CD4-positive, alpha-beta T cell treated with Interleukin-15 for 4 hours (primary cell): ENCODE measurements at places on chromosomes 4 and X.

DNA sequence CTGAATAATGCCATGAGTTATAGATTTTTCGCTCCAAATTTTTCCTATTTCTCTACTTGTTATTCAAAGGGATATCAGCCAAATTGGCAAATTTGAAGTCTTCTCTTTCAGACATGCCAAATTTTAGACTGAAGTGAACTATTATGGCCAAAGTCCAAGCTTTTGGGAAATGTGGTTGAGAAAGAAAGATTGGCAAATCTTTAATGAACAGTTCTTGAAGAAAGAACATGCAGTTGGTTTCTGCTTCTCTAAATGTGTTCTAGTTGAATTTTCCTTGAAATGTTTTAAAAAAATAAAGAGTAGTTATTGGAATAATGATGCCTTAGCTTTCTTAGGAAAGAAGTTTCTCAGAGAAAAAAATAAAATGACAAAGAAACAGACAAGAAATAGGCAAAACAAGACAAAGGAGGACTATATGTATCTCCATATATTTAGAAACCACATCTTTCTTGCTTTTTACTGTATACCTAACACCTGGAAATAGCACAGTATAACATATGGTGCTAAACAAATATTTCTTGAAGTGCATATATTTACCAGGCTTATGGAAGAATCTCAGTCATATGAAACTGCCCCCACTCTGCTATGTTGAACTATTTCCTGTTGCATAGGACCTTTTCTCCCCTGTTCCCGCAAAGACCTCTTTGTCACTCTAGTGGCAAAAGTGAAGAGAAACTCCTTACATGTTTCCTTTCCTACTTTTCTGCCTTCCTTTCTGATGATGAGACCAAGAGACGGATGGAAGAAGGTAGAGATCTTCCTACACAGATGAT lies 250.0 kb downstream of the ARHGAP24 start:
- no peak for DNase-seq

DNA sequence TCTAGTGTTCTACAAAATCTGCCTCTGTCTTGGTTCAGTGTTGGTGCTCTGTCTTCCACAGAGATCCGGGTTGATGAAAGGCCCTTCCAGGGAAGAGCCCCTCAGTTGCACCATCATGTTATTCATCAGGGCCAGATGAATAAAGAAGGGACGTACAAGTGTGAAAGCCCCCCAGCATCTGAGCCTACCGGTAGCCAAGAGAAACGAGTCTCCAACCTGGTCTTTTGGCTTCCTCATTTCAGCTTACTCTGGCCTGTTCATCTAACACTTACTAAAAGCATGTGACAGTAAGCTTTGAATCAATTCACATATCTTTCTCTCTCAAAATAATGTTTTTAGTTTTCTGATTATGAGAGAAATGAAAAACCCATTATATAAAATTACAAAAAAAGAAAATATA lies 19.2 kb downstream of the MEPE start:
- no peak for DNase-seq

DNA sequence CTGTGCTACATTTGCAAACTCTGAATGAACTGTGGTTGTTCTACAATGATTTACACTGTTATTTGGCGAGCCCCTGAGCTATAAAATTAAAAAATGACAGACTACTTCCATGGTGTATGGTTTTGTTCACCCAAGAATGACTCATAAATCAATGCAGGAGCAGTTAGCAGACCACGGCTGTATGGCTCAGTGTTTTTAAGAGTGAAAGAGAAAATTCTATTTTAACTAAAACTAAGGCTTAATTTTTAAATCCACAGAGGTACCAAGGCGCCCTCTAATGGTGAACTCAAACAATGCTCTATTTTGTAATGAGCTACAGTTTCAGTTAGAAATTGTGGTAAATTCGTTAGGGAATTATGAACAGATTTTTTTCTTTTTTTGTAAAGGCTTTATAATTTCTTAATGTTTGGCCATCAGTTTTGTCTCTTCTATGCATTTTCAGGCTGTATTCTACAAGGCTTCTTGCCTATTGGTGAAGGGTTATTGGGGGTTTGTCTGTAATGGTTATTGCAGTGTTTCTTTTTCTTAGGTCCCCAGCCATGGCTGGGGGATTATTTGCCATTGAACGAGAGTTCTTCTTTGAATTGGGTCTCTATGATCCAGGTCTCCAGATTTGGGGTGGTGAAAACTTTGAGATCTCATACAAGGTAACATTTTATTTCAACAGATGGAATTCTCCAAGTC lies 32.5 kb downstream of the HMGB2 start:
- DNase-seq = peak; percentile 37

- peak; percentile 12 for DNase-seq
Observed at GRCh38 chr4:89894649-89895550, at the start of gene MMRN1. Gene MMRN1 (plus strand): TSS chr4:89894854. CDS start chr4:89894972, 118 bp downstream.

GRCh38 chr4:155173371-155173770 lies 35.1 kb upstream of the NPY2R start:
- DNase-seq = no peak

GRCh38 chr4:122666527-122667245 lies 45.8 kb upstream of the IL21 start:
- peak; percentile 36 for DNase-seq

DNA sequence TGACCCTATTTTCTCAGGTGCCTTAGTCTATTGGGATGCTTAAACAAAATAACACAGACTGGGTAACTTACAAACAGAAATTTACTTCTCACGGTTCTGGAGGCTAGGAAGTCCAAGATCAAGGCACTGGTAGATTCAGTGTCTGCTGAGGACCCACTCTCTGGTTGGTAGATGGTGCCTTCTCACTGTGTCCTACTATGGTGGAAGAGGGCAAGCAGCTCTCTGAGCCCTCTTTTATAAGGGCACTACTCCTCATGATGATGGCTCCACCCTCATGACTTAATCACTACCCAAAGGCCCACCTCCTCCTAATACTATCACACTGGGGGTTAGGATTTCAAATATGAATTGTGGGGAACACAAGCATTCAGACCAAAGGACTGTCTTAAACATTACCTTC lies 11.8 kb downstream of the SMIM14 start:
- no peak for DNase-seq

DNA sequence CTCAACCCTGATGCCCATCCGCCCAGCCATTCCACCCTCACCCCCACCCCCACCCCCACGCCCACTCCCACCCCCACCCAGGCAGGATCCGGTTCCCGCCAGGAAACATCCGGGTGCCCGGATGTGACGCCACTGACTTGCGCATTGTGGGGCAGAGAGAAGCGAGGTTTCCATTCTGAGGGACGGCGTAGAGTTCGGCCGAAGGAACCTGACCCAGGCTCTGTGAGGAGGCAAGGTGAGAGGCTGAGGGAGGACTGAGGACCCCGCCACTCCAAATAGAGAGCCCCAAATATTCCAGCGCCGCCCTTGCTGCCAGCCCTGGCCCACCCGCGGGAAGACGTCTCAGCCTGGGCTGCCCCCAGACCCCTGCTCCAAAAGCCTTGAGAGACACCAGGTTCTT lies at the start of gene MAGEA1:
MAGEA1 (plus strand) TSS at position 154 of the 400 bp plus-strand sequence. CDS start 3,106 bp downstream, outside the sequence.
- DNase-seq = no peak

DNA sequence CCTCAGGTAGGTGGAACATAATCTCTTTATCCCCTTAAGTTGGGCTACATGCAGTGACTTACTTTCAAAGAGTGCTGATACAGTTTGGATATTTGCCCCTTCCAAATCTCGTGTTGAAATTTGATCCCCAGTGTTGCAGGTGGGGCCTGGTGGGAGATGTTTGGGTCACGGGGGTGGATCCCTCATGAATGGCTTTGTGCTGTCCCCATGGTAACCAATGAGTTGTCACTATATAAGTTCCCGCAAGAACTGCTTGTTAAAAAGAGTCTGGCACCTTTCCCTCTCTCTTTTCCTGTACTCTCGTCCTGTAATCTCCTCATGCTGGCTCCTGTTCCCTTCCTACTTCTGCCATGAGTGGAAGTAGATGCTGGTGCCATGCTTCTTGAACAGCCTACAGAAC lies 71.3 kb downstream of the GLRA3 start:
- DNase-seq = no peak

DNA sequence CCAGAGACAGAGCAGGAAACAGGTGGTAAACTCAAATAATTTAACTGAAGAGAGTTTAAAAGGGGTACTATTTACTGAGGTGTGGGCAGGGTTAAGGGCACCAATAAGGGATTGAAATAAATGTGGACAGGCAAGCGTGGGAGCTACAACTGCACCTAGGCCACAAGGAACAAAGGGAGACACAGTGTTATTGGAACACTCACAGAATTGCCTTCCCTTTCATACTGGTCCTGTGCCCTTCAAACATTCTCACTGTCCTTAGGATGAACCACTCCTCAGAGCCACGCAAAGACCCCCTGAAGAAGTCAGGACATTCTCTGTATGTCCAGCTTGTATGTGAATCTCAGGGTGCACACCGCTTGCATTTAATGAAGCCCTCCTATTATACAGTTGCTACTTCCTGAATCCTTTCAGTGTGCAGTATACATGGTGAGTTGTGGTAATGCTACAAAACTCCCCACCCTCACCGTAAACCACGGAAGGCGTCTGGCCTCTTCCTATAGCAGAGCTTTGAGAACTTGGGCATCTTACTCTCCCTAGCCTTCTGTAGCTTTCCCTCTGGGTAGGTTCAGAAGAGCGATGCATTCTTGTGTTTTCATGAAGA lies 9.6 kb upstream of the MRPL1 start:
- peak; percentile 75 for DNase-seq

DNA sequence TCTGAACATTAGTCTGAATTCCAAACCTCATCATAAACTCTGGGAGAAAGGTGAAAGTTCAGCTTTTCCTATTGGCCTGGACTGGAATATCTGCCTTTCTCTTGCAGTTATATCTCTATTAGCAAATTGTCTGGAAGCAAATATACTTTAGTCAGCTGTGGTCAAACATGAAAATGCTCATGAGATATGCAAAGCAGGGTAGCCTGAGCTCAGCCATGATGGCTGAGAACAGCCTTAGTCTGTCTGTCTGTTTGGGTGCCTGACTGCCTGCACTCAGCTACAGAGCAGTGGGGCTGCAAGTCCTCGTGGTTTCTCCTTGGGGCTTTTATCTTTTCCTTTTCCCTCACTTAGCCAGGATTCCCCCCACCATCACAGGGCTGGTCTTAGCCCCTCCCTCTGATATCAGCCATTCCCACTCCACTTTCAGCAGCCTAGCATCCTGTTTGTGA lies 19.5 kb upstream of the PGRMC2 start:
- no peak for DNase-seq

DNA sequence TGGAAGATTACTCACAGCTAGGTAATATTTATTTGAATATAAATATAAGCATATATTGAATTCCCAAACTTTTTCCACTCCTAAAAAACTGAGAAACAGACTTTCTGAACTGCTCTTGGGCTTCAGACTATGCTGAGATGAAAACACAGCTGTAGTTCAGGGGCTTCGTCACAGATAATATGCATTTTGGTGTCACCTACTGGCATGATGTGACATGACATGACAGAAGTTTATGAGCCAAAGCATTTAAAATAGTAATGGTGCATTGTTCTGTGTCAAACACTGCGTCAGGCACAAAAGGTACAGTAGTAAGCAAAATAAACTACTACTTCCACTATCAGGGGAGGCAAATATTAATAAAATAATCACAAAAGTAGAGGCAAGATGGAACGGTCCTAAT lies 171.3 kb downstream of the BTC start:
- peak; percentile 16 for DNase-seq

- DNase-seq = no peak
Observed at GRCh38 chr4:151991884-151992167, 231.0 kb upstream of the GATB start.

DNA sequence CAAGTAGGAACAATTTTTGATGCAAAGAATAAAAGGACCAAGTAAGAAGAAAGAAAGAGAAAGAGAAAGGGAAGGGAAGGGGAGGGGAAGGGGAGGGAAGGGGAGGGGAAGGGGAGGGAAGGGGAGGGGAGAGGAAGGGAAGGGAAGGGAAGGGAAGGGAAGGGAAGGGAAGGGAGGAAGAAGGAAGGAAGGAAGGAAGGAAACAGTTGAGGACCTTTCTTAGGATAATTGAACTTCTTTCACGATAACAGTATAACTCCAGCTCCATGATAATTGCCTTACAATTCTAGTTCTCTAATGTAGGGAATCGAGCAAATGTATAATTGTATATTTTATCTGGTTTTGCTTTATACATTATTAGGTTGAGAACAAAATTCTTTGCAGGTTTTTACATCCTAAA lies 556.2 kb upstream of the PCDH10 start:
- no peak for DNase-seq

DNA sequence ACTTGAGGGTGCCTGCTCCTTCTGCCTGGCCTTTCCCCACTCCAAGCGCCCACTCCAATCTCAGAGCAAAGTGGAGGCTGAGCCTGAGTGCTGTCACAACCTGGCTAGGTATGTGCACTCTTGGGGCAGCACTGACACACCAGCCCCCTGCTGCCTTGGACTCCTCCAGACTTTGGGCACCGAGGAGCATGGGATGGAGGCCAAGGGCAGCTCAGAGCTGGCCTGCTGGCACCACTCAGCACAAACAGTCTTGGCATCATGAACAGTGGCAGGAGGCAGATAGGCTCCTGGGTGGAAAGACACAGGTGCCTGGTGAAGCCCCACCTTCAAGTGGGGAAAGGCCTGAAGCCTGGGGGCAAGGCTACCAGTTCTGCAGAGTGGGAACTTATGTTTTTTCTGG lies 91.8 kb downstream of the KCNIP4 start:
- no peak for DNase-seq

GRCh38 chr4:29320947-29321620 lies 1399.1 kb upstream of the PCDH7 start:
- no peak for DNase-seq

DNA sequence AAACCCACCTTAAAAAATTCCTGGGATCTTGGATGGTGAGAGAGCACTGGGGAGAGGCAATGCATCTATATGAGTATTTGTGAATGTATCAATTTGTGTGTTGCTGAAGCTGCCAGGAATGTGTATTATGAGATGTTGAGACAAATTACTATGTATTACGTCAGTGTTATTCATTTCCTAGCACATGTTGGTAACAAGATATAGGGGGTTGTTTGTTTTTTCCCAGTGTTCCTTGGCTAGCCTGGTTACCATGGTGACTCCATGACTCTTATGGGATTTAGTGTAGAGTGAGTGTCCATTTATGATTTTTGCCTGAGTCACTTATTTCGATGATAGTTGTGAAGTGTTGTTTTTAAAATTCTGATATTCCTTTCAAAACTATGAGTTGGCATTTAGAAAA lies 65.6 kb downstream of the RAB40A start:
- no peak for DNase-seq

- DNase-seq = peak; percentile 66
Observed at GRCh38 chrX:14039344-14039743, 9.7 kb upstream of the GEMIN8 start.

GRCh38 chr4:77264826-77265225 lies 107.8 kb downstream of the CCNG2 start:
- DNase-seq = no peak

DNA sequence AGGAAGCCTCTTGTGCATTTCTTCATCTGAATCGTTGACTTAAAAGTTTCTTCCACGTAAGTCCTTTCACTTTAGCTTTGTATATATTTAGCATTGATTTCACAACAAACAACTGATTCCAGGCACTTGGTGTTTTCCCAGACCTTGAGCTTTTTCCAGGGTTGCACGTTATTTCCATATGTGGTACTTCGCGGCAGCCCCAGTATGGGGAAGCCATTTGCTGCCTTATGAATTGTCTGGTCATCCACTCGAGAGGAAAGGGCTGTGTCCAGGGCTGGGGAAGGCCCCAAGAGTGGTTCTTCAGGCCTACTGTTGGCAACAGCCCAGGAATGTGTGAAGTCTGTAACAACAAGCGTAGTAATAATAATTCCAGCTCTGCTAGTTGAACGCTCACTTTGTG lies 2.8 kb upstream of the TLR8 start:
- no peak for DNase-seq

- peak; percentile 30 for DNase-seq
Observed at GRCh38 chrX:49876750-49877149, 2.5 kb upstream of the USP27X start.
